ENCODE measurements at places on chromosomes 3 and 15. TPM values are rescaled to one million over a fixed set of nuclear protein-coding genes. Genes with fewer than 3 reads are reported as not detected.

DNA sequence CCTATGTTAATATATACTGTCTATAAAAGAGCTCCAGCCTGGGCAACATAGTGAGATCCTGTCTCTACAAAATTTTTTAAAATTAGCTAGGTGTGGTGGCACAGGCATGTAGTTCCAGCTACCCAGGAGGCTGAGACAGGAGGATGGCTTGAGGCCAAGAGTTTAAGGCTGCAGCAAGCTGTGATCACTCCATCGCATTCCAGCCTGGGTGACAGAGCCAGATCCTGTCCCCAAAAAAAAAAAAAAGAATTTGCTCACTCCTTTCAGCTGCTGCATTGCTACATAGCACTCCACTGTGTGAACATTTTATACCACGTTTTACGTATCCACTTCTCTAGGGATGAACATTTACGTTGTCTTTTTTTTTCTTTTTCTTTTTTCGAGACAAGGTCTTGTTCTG lies 6.0 kb upstream of the TSEN2 start:
- no peak for DNase-seq

DNA sequence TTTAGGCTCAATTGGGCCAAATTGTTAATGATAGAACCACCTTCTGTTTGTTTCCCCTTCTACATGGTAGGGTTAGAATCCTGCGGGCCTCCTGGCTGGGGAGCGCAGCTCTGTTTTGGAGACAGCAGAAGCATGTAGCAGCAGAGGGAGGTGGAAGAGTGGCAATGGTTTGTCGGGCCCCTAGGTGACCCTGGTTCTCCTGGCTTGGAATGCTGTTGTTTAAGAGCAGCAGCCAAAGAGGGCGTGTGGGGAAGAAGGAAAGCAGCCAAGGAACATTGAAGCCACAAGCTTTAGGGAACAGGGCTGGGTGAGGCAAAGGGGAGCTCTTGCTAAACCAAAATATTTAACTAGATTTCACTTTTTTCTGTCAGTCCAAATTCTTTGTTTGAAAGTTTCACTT lies 213.7 kb upstream of the NR2E3 start:
- DNase-seq: no peak

DNA sequence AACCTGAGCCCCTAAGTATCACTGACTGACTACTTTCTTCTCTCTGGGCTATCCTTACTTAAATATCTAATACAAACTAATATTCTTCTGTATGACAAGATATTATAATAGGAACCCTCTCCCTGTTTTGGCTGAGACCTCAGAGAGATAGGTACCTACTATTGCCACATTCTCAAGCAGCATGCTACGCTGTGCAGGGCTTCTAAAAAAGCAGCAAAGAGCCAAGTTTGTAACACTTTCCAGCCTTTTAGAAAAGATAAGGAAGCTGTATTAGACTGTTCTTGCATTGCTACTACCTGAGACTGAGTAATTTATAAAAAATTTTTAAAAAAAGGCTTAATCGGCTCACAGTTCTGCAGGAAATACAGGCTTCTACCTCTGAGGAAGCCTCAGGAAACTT lies 126.8 kb upstream of the ABI3BP start:
- no peak for DNase-seq

GRCh38 chr3:54120657-54121413 lies 1.5 kb upstream of the CACNA2D3 start:
- DNase-seq: peak; percentile 39

GRCh38 chr3:43909149-43909548 lies 218.4 kb downstream of the ABHD5 start:
- DNase-seq: no peak

DNA sequence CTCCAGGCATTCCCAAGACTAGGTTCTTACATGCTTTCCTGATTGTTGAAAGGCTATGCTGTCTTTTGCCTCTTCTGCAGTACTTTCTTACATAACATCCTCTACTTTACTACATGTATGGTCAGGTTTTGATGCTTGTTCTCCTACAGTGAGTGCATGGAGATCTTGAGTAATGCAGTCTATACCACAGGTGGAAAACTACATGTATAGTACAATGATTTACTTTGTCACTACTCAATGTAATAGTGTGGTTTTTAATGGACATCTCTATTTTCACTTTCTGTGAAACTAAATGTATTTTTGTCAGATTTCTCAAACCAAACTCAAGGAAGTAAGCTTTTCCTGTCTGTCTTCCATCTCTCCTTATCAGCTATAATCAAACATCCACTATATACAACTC lies 657.0 kb downstream of the TUSC7 start:
- DNase-seq: no peak

CCR8 gene
- total RNA-seq: not detected

- no peak for DNase-seq
Measured at GRCh38 chr3:55622733-55623132, 135.6 kb upstream of the WNT5A start.

DNA sequence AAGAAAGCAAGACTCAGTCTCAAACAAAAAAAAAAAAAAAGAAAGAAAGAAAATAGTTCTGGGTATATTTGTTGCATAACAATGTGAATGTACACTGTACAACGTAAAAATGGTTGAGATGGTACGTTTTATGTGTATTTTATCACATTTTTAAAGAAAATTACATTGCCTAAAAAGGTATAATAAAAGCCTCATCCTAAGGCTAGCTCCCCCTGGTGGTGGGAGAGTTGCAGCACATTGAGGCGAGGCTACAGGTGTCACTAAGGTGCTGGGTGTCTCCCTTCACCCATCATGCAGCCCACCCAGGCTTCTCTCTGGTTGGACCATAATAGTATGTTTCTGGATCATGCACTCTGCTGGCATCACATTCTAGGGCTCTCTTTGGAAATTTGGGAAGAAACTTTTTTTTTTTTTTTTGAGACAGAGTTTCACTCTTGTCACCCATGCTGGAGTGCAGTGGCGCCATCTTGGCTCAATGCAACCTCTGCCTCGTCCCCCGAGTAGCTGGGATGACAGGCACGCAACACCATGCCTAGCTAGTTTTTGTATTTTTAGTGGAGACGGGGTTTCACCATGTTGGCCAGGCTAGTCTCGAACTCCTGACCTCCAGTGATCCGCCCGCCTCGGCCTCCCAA lies 12.4 kb upstream of the RAB11A start:
- DNase-seq: peak; percentile 71

GRCh38 chr3:10284496-10284895 lies 8.3 kb downstream of the GHRL start:
- no peak for DNase-seq

DAZL gene
- total RNA-seq: 0.51 TPM

DGKG gene
- total RNA-seq: 24.1 TPM

TM4SF1 gene
- not detected for total RNA-seq

DNA sequence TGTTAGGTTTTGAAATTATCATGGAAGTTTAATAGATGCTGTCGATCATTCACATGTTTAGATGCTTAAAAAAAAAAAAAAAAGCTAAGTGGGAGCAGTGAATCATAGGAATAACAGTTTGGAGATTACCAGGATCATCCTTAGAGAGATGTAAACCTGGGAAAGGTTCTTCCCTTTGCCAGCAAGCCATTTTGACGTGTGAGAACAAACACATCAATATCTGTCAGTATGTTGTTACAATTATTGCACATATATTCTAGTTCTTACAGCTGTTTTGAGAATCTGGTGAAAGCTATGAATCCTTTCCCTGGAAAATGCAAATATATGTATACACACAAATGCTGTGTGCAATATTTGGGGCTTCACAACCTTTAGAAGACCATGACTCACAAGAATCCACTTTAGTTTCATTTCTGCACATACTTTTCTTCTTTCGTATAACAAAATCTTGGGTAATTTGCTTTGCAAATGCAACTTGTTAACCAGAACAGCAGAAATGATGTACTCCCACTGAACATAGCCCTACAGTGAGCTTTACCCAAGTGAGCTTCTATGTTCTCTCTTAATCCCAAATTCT lies 12.0 kb downstream of the NFKBIZ start:
- DNase-seq: no peak

DNA sequence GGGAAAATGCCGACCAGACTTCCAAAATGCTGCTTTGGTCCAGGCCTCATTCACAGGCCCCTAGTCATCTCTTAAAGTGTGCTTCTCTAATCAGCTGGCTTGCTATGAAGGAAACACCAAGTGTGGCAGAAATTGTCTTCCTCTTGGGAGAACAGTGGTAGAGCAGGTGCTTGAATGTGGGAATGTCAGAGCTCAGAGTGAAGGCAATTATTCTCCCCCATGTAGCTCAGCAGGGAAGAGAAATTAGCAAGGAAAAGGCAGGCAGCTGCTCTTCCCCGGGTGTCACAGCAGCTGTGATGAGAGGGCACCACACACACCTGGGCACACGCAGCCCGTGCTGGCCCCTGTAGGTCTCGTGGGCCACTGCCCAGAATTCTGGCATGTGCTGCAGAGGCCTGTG lies 358.5 kb downstream of the WDR72 start:
- no peak for DNase-seq

DNA sequence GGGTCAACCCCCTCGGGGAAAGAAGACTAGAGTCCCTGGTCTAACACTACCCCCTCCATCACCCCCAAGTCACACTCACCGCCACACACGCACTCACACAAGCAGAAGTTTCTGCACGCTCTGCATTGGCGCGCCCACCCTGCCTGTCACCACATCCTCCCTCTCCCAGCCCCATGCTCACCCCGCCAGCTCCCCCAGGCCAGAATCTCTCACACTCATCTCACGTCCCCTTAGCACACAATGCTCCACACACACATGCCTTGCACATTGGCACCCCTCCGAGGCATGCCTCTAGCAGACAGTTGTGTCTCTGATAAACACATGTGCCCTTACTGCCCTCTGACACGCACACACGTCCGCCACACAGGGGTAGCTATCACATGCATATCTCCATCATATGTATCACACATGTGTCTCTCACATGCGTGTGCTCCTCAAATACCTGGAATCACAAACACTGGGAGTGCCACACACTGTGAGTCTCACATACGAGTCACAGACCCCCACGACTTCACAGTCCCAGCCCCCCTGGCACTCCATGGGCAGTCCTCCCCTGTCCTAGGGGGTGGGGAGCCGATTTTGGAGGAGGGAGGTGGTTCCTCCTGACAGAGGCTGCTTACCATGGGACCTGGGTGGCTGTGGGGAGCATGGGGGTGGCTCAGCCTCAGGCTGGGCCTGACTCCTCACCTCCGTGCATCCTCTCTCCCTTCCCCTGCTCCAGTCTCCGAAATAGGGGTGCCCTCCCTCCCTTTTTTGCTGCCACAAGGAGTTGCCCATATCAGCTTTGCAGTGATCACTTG lies 898 bp downstream of the FBLN2 start:
- no peak for DNase-seq

SH2D7 gene
- not detected for total RNA-seq

GOLGA6D gene
- total RNA-seq: not detected

- no peak for DNase-seq
Measured at GRCh38 chr3:10272977-10273376, 19.8 kb downstream of the GHRL start.

HYAL1 gene
- 0.96 TPM for total RNA-seq

DNA sequence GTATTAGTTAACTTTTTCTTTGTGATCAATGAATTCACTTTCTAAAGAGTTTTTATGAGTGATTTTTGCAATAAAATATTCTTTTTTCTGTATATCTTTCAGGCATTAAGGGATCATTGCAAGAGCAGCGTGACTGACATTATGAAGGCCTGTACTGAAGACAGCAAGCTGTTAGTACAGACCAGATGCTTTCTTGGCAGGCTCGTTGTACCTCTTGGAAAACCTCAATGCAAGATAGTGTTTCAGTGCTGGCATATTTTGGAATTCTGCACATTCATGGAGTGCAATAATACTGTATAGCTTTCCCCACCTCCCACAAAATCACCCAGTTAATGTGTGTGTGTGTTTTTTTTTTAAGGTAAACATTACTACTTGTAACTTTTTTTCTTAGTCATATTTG lies 24.4 kb downstream of the SELENOT start:
- no peak for DNase-seq

DNA sequence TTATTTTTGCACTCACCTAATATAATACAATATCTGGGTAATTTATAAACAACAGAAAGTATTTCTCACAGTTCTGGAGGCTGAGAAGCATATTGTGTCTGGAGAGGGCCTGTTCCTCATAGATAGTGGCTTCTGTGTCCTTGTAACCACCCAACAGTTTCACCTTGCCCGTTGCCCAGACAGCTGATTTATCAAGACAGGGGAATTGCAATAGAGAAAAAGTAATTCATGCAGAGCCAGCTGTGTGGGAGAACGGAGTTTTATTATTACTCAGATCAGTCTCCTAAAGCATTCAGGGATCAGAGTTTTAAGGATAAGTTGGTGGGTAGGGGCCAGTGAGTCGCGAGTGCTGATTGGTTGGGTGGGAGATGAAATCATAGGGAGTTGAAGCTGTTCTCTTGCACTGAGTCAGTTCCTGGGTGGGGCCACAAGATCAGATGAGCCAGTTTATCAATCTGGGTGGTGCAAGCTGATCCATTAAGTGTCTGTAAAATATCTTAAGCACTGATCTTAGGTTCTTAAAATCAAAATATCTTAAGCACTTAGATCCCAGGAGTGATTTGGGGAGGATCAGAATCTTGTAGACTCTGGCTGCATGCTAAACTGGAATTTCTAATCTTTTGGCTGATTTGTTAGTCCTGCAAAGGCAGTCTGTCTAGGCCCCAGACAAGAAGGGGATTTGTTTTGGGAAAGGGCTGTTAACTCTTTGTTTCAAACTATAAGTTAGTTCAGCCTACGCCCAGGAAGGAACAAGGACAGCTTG lies 33.9 kb upstream of the C15orf39 start:
- DNase-seq: no peak

GRCh38 chr3:64163019-64163754 lies 62.1 kb downstream of the PRICKLE2 start:
- peak; percentile 39 for DNase-seq

DNA sequence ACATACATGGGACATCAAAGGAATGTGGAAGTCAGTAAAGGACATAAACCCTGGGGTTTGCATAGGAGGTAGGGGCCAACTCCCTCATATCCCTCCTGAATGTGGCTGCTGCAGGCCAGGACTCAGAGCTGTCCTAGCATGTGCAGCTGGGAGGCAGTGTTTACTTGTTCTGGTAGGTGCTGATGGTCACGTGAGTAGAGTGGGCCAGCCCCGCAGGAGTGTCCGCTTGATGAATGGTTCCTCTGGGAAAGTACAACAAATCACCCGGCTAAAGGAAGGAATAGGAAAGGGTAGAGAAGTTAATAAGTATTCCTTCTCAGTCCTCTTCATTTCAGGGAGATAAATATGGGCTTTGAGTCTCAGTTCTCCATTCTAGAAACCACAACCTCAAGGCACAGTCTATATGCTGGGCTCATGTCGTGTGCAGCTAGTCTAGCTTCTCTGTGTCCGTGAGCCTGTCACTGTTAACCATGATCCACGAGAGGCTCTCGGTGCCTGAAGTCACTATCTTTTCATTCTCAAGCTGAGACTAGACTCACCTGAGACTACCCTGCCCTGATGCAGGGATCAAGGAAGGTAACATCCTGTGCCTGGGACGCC lies 17.9 kb downstream of the RIOX2 start:
- DNase-seq: no peak

- no peak for DNase-seq
Measured at GRCh38 chr3:177569875-177570657, 372.8 kb upstream of the TBL1XR1 start.

All from glutamatergic neuron (in vitro differentiated cells).